ENCODE measurements at places on chromosomes 7 and 10.

GRCh38 chr7:28811701-28812430 is 146.3 kb downstream of the TRIL start:
- DNase-seq, result no peak

DNA sequence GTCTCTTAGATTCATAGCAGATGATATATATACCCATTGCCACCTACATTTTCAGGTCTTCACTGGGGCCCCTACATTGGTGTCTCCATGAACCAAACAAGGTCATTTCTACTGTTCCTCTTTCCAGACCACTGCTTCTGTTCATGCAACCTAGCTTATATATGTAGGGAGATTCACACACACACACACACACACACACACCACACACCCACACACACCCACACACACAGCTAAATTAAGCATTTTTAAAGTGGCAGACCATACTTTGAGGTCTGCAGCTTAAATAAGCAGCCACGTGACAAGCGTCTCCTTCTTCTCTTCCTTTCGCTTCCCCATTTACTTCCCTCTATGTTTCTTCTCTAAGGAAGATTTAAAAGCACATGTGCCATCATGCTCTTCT is 70.0 kb upstream of the CC2D2B start:
- DNase-seq, result no peak

- no peak for DNase-seq
These were observed 167.2 kb downstream of the EBF3 start for GRCh38 chr10:129796710-129797420.

DNA sequence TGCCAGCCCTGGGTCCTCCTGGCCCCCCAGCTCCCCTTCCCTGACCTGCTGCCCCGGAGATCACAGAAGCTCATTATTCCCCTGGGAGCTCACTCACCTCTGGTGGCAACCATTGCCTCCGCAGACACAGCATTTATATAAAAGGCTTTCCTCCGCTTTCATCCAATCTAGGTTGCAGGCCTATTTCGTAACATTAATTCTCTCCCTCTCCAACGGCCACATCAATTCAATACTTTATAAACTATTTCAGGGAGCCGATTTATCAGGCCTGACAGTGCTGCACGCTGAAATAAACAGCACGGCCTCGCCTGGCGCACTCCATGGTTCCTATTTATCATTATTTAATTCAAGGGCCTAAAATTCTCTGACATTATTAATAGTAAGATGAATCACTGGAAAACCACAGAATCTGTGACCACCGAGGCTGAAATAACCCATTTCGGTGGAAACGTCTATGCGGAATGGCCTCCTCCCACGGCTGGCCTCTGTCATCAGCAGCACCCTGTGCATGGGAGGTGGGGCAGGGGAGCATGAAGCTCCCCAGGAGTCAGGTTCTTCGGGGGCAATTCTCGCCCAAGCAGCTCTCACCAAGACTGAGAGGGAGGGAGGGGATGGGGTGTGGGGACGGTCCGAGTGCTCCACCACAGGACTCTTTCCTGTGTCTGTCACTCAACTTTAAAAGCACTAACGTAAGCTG is 249.3 kb upstream of the PFKP start:
- DNase-seq, result no peak

DNA sequence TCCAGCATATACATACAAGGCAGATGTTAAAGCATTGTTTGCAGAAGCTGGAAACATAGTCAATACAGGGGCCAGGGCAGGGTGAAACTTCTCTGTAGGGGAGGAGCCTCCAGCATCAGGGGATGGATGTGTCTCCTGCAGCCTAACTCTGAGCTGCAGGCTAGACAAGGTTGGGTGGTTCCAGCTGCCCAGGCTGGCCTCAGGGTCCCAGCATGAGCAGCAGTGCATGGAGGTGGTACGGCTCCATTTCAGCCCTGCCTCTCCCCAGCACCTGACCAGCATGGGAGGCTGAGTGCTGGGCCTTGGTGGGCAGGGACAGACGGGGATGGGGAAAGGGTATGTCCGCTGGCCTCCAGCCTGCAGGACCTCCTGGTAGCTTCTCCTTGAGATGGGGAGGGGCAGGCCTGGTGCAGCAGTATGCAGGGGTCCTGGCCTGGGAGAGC is 7.4 kb upstream of the TBRG4 start:
- no peak for DNase-seq
